D341Med (cell line): ENCODE measurements at places on chromosomes 4 and X.

GRCh38 chrX:71911731-71912050 is 1.0 kb downstream of the NHSL2 start:
- DNase-seq: no peak

DNA sequence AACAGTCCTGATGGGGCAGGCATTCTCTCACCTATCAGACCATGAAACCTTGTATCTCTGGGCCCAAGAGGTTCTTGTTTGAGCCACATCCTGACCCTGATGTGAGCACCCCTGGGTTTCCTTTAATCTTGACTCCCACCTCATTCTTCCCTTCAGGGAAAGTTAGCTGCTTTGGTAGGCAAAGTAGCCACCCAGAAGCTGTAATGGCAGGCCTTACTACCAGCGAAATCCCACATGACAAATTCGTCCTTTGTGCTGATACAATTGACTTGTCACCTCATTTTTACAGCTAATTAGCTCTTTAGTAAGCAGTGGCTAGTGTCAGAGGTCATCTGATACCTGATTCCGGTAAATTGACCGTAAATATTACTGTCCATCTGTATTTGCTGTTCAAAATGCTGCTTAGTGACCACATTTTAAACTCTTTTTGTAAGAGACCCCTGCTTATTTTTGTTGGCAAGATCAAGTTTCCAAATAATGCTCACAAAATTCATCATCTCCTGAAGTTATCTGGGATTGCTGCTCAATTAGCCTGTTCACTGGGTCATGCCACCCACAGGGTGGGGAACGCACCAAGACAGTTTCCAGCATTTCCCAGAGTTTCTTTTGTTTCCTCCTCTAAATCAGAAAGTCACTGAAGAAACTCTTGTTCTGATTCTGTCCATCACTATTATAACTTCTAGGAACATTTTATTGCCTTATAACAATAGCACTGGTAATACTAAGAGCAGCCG is 329.7 kb downstream of the GPAT3 start:
- DNase-seq: no peak

- DNase-seq: peak; percentile 63
These were observed 315.8 kb downstream of the STIM2 start for GRCh38 chr4:27176400-27176799.

DNA sequence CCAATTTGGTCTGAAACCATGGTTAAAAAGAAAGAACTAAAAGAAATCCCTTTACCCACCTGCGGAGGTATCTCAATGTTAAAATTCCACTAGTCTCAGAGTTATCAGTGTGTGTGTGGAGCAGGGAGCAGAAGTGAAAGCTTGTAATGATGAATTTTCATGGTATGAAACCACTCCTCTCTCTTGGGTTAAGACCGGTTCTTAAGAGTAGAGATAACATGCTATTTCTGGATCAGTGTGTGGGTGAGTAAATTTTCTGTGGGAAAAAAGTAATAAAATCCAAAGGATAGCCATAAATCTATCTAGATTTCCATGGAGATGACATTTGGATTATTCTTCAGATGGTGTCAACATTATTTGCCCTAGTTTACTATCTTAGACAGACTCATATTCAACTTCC is 3.2 kb downstream of the FGF13 start:
- DNase-seq: no peak

GRCh38 chr4:86878640-86879039 is 13.6 kb downstream of the C4orf36 start:
- DNase-seq: no peak

GRCh38 chr4:36921476-36922216 is 322.9 kb upstream of the NWD2 start:
- DNase-seq: no peak

DNA sequence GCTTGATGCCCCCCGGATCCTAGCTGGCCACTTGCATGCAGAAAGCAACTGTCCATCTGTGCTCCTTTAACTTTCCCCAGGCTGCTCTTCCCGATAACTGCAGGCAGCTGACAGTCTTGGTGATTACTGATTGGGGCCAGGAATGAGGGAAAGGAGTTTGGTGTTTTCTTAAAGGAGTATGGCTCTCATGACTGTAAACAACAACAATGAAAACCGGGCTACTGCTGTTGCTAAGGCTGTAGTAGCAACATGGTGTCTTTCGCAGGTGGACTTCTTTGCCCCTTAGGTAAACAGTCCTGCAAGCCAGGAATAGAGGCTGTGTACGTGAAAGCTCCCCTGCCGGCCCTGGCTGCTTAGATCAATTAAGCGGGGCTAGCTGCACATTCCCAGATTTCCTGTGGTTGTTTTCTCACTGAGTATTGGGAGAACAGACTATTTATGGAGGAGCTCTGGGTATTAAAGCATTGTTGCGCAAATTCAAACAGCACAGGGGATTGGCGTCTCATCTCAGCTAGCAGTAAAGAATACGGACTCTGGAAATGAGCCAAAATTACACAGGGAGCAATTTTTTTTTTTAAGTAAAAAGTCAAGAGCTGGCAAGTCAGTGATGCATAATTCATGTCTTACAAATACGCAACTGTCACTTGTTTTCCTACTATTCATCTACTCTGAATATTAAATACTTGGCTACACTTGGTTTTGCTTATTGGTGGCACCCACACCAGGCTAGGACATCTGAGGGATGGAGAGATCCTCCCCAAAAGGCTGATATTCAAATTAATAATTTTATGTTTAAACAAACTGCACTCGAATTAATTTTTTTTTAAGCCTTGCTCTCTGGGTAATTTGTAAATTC is 61.6 kb upstream of the NAP1L5 start:
- DNase-seq: no peak

DNA sequence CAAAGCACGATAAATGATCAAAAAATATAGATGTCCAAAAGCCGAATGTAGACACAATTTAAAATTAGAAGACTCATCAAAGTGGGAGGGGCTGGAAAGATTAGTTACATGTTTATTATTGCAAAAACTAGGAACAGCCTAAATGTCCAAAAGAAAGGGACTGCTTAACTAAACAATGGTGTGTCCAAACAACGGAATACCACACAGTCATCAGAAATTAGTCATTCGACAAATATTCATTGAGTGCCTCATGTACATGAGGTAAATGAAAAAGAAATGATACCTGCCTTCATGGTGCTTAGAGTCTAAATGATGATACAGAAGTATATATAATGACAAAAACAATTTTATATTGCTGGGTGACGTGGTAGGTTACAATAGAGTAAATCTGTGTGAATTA is 139.7 kb downstream of the MAML3 start:
- DNase-seq: no peak

DNA sequence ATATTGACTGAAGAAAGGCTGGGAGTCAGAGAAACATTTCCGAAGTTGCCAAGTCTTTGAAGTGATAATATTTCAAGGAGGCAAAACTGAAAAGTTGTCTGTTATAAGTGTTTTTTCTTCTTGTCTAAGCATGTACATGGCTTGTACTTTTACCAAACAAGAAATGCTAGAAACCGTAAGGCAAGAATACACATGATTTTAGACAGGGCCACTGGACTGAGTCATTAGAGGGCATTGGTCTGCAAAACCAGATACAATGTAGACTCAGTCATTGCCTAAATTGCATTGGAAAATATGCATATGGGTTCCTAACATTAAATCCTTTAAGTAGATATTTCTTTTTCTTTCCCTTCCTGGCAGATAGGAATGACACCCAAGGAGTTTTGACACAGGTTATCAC is 284.9 kb upstream of the PUDP start:
- no peak for DNase-seq

DNA sequence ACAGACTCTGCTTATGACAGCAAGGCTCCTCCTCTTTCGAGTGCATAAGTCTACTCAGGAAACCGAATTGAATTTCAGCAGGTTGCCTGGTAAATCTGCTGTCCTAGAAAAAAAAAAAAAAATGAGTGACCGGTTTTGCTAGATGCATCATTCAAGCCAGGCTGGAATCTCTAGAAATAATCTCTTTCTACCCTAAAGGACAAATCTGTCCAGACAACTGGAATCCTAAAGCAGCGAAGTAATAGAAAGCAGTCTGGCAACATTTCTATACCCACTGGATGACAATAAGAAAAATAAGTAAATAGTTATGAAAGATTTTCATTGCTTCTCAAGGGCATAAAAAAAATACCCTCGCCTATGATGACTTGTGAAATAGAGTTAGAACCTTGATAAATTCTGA is 703.5 kb downstream of the RPA4 start:
- no peak for DNase-seq

DNA sequence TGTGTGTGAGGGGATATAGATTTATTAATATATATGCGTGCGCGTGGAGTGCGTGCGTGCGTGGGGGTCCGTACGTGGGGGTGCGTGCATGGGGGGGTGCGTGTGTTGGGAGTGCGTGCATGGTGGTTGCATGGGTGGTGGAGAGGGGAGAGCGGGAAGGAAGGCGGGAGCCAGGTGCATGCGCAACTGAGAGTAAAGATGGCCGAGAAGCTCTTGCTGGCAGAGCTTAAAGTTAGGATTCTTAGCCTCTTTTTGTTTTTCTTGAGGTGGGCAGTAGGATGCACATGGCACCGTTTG is 45.8 kb downstream of the TEX13B start:
- no peak for DNase-seq

DNA sequence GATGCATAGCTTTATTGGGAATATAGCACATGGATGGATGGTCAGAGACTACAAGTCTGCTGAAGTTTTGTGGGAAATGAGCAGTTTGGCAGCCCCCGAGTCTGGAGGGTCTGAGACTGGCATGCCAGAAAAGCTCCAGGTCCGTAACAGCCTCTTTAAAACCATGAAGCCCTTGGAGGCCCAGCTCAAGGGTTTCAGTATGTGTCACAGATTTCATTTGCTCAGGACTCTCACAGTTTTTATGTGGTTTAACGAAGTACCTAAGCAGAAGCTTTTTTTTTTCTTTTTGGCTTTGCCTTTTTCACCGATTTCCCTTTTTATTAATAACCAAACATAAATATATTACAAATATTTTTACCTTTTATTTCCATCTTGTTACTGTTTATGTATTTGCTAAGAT is 30.6 kb upstream of the TMEM184C start:
- DNase-seq: no peak

DNA sequence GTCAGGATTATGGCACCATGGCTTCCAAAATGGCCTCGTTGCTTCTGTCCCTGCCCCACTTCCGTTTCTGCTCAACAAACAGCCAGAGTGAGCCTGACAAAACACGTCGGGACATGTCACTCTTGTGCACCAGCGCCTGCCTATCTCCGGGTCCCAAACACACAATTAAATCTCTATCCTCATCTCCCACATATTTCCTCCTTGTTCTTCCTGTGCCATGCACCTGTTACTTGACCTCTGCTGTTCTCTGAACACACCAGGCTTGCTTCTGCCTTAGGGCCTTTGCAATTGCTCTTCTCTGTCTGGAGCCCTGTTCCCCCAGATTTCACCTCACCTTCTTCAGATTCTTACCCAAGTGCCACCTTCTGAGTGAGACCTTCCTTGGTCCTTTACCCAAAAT is 12.7 kb upstream of the CD38 start:
- no peak for DNase-seq

DNA sequence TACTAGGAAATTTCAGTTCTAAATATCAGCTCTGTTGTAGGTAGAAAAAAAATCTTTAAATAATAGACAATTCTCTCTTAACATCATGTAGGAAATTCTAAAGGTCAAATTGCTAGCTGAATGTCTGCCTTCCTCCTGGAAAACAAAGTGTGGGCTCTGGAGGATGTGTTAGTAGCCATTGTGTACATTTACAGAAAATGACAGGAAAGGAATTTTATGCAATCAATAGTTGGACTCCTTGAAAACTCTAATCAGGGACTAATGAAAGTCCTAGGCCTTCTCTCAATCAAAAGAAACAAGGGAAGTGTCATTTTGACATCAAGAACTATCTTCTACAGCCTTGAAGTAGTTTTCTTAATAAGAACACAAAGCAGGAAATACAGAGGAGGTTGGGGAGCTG is 174.6 kb downstream of the ANKRD50 start:
- DNase-seq: no peak

DNA sequence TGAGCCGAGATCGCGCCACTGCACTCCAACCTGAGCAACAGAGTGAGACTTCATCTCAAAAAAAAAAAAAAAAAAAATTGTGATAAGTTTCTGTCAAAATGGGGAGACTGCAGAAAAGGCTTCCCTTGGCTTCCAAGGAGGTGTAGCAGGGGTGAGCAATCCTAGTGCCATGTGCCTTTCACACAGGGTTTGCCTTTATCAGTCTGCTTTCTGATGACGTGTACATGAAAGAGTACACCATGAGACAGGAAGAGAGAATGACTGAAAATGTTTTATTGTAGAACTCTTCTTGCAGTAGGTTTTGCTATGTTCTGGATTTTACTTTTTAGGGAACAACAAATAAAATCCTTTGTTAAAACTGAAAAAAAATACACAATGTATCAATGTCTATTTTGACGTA is 23.4 kb upstream of the ZFP42 start:
- no peak for DNase-seq

DNA sequence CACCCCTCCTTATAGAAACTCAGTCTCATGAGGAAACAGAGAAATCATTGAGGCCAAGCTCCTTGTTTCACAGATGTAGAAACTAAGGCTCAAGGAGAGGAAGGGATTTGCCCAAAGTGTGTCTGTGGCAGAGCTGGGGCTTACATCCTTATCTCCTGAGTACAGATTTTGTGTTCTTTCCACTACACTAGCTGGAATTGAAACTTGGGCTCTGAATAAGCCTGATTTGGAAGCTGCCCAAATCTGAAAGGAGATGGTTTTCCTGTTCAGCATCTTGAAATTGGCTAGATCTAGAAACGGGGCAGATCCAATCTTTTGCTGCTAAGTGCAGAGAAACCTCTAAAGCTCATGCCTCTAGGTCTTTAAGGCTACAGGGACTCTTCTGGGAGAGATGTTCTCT is 24.3 kb downstream of the AWAT2 start:
- no peak for DNase-seq

DNA sequence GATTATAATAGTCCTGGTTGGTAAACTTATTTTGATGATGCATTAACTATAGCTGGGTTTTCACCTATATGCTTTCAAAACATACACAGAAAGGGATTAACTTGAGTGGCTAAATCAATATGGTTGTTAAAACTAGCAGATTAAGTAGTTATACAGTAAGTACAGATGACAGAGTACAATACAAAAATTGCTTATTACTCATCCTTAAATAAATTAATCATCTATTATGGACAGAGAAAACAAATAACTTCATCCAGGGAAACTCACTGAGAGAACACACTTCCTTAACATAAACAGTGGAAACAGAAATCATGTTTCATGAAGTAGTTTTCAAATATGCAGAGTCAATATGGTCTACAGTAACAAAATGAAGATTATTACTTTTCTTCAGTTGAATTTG is 133.4 kb downstream of the AREG start:
- no peak for DNase-seq

- DNase-seq: no peak
These were observed 674 bp downstream of the SH3D19 start for GRCh38 chr4:151324752-151325110.

DNA sequence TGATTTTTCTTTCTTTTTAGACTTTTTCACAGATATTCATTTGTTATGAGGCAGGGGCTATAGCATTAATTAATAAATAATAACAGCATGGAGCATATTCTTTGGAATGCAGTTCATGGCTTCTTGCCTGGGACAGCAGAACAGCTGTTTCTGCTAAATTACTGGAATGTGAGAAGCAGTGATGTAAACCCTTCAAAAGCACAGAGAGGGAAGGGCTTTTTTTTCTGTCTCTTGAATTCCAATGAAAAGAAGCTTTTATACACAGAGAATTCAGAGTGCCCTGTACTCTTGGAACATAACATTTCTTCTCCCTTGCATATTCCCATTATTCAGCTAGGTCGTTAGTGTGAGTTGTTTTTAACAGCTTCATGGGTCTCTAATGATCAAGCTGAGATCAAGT is 28.5 kb upstream of the ANK2 start:
- no peak for DNase-seq

- no peak for DNase-seq
These were observed 36.1 kb downstream of the PHOX2B start for GRCh38 chr4:41712425-41712824.

- no peak for DNase-seq
These were observed 1026.7 kb upstream of the TENM3 start for GRCh38 chr4:181216501-181216900.
